T-helper 22 cell (primary cell): ENCODE measurements at places on chromosomes 16 and 17.

DNA sequence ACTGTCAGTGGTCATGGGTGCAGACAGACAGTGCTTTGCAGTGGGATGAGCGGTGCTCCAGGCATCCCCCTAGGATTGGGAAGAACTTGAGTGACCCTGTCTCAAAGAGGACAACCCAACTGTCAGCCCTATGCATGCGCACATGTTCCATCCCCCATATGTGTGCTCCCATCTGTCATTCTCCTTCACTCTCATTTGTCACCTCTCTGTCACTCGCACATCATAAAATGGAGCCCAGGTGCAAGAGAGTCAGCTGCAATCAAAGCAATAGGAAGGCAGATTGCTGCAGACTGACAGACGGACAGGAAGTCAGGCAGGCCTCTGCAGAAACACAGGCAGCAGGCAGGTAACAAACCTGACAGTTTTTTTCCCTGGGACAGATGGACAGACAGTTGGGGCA is 101.8 kb upstream of the CCL1 start:
- no peak for DNase-seq

DNA sequence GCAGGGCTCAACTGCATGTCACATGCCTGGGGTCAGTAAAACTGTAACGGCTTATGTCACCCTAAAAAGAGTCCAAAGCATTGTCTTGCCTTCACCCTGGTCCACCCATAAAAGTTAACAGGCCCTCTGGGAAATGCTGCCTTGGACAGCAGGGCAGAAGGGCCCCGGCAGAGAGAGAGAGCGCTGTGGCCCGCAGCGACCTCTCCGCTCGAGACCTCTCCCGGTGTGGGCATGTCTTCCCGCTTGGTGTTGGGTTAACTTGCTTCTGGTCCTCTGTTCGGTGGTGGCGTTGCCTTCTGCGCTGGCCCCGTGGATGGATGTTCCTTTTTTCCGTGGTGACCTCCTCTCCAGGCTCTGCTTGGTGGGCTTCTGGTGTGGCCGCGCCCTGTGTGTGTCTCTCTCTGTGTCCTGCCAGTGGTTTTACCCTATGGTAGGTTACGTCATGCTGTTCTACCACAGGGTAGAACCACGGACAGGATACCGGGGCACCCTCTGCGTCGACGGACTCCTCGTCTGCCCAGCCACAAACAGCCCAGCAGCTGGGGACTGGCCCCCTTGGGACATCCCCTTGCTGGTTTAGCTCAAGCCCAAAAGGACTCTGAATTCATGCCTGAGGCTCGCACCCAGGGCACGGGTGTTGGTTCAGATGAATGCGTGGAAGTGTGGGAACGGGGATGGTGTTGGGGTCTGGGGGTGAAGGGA is 18.3 kb upstream of the CLEC18A start:
- DNase-seq: no peak

DNA sequence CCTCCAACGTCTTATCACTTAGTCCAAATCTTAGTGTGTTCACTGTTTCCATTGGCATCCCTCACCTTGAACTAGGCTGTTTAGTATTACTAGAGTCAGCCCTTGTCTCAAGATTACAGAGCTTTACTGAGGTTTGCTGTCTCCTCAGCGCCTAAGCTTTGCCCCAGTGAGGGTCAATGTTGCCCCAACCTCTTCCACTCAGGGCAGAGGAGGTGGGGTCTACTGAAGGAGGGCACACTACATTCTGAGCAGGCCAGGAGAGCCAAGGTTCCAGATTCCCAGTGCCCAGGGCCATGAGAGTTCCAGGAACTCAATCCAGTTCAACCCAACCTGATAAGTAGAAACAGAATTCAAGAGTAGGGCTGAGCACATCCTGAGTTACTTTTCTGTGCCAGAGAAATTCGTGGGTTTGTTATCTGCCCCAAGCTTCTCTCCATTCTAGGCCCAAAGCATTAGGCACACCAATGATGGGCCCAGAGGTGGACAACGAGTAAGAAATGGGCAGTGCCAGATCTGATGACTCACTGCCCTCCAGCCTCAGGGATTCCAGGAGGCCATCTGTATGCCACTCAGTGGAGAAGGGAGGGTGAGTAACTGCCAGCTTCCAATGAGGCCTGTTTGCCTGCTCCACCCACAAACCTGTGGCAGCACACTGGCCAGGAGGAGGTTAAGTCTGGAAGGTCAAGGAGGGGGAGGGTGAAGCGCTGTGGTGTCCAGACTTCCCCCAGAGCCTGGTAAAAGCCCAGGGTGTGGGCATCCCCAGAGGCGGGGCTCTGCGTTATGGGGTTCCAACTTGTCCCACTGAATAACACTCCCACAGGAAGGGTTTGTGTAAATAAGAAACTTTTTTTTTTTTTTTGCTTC is 8.2 kb downstream of the TUBG2 start:
- DNase-seq: no peak

DNA sequence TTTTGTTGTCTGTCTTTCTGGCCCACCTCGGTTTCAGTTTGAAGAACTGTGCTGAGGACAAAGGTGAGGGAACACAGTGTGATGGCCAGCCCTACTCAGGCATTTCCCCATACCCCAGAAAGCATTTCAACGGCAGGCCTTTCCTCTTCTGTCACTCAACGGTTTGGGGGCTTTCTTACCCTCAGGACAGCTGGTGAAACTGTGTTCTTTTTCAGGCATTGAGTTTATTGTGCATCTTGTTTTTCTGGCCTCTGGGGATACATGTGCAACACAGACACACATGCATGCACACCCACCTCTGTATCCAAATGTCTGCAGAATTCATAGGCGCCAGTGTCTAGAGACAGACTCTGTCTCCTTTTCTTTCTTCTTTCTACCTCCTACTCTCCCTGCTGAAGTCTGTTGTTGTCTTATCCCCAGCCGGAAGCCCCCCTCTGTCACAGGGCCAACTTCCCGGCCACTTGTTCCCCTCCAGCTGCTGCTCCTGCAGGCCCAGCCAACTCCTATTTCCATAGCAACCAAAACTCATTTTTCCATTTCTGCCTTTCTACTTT is 17.0 kb downstream of the CHD9 start:
- no peak for DNase-seq

- DNase-seq: no peak
Measured at GRCh38 chr16:3195975-3196374, 8.0 kb downstream of the OR1F1 start.

DNA sequence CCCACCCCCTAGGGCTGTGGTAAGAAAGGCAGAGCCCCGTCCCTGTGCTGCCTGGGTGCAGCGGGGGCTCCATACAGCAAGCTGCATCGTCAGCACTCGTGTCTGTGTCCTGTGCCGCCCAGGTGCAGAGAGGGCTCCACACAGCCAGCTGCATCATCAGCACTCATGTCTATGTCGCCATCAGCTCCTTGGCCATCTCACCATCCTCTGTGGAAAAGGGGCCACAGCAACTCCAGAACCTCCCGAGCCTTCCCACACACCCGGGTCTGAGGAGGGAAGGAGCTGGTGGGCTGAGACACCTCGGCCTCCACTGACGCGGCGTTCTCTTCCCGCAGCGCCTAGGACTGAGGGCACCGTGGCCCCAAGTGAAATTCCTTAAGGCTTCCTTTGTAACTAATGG is 72.9 kb upstream of the CHMP6 start:
- DNase-seq: no peak

GRCh38 chr16:31002250-31002700 is 8.2 kb downstream of the STX1B start:
- no peak for DNase-seq

GRCh38 chr17:28416703-28417311 is 10.8 kb upstream of the SLC46A1 start:
- no peak for DNase-seq

DNA sequence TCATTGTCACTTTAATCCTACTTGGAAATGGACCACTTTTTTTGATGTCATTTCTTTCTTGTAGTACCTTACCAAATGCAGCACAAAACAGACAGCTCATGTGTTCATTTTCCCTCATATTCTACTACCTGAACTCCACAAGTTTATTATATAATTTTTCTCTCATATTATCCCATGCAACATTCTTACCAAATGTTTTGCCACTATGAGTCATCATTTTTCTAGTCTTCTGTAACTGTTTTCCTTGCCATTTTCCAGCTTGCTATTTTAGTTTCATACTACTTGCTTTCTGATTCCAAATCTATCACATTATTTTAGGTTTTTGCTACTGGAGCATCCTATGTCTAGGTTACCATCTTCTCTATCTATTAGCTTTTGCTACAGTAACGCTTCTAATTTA is 332.7 kb downstream of the ZFHX3 start:
- no peak for DNase-seq

- DNase-seq: no peak
Measured at GRCh38 chr17:82627405-82627804, 20.8 kb downstream of the WDR45B start.

GRCh38 chr16:10039220-10040096 is 142.8 kb downstream of the GRIN2A start:
- DNase-seq: no peak

GRCh38 chr16:56273615-56274014 is 82.3 kb downstream of the GNAO1 start:
- no peak for DNase-seq

DNA sequence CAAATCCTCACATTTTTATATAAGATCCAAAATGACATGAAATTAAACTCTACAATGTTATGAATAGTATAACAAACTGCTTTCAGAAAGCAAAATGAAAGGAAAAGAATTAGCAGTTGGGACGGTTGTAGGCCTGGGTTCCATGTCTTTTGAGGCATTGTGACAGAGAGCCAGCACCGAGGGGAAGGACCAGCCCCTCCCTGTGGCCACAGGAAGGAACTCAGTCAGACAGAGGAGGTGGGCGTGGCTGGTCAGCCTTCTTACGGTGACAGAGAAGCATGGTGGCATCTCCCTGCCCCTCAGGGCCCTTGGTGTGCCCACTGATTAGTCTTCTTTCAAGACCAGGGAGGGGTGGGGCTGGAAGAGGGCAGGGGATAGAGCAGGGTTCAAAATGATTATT is 5.7 kb downstream of the ZNF319 start:
- no peak for DNase-seq

DNA sequence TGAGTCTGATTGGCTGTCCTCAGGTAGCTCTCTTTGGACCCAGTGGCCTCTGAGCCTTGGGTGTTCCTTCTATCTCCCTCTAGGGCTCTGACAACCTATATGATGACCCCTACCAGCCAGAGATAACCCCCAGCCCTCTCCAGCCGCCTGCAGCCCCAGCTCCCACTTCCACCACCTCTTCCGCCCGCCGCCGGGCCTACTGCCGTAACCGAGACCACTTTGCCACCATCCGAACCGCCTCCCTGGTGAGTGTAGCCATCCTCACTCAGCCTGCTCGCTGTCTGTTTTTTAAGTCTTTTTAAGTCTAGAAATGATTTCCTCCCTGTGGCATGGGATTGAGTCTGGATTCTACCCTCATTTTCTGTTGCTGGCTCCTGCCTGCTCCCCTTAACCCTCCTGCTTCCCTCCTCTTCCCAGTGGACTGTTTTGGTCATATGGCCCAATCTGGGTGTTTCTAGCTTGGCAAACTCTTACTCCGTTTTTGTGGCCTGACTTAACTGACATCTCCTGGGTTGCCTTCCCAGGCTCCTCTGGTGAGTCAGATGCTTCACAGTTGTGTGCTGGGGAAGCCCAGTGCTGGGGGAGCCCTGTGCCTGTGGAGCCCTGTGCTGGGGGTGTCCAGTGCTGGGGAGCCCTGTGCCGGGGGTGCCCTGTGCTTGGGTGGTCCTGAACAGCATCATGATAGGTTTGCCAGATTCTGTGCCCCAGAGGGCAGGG is 9.9 kb downstream of the TAOK2 start:
- no peak for DNase-seq

DNA sequence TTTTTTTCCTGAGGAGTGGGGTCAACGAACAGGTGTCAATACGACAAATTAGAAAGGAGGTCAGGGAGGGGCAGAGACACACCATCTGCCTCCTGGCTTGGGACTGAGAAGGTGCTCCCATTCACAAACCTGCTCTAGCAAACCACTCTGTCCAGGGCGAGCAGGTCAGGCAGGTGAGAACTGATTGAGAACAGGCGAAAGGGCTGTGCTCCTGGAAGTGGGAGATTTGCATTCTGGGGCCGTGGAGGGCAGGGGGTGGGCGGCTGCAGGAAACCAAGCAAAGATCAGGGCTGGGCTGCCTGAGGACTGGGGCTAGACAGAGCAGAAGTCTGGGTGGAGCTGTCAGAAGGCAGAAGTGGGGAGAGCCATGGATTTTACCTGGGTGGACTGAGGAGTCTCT is 98.9 kb upstream of the NLRP1 start:
- DNase-seq: no peak

DNA sequence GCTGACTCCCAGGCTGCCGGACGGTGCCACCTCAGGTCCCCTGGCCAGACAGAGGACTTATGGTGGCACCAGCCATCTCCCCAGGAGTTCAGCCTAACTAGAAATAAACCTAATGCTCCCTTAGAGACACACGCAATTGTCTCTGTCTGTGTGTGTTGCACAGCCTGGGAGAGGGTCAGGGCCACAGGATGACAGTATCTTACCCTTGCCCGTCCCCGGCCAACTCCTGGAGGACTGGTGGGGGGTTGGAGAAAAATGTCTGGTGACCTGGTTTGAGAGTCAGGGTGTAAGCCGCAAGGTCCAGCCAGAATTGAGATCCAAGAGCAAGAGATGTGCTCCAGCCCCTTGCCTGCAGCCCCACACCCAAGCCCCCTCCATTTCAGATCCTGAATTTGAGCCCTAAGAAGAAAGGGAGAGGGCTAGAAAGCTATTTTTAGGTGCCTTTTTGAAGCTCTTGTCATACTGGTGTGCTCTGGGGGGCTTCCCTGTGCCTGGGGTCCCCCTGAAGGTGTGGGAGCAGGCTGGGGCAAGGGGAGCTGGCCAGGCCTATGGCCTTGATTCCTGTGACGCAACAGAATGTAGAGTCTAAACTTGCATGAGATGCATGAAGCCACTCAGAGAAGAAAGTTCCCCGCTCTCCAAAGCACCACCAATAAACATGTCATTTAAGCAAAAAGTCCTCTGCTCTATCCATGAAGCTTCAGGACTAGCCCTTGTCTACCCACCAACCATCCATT is 12.9 kb downstream of the ZNF319 start:
- DNase-seq: no peak

GRCh38 chr17:61073799-61074513 is 325.7 kb upstream of the TBX2 start:
- DNase-seq: no peak

DNA sequence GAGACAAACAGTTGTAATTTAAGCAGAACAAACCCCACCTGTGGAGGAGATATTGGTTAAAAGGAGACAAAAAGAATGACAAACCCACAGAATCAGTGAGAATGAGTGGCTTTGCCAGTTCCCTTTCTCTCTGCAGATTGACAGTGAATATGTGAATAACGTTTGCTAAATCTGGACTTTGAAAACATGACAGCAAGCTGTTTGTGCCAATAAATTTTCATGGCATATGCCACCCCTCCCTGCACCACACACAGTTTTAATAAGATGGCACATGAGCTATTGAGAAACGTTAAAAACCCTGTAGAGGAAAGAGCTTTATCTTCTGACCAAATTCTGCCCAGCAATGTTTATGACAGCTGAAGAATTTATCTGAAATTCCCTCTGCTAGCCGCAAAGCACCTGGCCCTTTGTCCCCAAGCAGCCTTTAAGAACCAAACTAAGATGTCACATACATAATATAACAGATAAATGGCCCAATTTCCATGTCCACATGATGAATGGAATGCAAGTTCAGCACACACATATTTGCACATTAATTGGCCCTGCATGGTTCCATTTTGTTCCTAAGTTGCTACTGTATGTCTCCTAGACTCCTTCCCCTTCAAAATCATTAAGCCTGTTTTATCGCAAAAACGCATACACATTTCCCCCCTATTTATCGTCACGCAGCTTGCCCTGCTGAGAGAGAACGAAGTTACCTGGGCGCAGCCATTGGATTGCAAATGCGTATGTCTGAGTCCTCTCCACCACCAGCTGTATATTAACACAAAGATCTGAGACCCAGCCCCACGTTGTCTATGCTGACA is 773.5 kb upstream of the EEF2KMT start:
- DNase-seq: no peak
